Effector memory CD4-positive, alpha-beta T cell (primary cell): ENCODE measurements at places on chromosomes 11 and 22.

GRCh38 chr11:45646275-45646927 is 19.0 kb downstream of the CHST1 start:
- no peak for DNase-seq

GRCh38 chr11:130674686-130675308 is 226.4 kb downstream of the ADAMTS15 start:
- DNase-seq: no peak

- no peak for DNase-seq
Measured at GRCh38 chr11:1782031-1782590, 18.4 kb upstream of the CTSD start.

DNA sequence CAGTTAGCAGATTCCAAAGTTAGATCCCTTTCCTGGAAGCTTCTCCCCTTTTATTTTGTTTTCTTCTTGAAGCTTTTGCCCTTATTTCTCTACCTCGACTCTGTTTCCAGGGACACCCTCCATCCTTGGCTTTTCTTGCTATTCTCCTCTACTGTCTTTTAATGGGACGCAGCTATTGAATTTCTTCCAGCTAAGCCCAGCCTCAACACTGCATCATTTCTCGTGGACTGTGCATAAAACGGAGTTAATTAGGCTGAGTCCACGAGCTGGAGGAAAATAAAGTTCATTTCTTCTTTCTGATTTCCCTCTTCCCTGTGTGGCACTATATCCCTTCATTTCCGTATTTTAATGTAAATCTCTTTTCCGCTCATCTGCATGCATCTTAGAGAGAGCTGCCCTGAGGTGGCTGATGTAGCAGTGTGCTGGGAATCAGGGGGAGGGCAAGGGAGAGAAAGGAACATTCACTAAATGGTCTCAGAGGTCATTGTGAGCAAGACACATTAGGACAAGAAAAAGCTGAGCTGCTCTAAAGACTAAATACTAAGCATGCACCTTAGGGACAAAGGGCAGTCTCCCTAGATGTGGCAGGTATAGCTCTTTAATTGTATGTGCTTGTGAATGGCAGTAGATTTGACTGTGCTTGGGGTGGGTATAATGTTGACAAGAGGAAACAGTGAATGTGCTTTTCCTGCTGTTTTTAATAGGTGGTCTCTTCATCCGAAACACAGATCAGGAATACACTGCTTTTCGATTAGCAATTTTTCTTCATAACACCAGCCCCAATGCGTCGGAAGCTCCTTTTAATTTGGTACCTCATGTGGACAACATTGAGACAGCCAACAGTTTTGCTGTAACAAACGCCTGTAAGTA is 1.9 kb downstream of the GRIA4 start:
- DNase-seq: no peak

GRCh38 chr11:9850224-9850895 is 186.5 kb downstream of the SWAP70 start:
- DNase-seq: no peak

DNA sequence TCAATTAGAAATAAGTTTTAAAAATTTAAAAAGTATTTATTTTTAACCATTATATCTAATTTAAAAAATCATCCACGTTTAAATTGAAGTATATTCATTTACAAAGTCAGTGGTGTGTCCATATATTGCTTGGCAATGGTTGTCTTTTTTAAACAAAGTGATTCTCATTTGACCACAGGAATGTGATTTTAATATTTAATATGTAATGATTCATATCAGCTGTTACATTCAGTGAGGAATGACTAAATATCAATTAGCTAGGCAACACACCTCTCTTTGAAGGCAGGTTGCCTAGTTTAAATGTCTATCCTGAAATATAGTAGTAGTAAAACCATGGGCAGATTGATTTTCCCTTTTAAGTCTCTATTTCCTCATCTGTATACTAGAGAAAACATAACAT is 392.2 kb upstream of the CCDC179 start:
- no peak for DNase-seq

DNA sequence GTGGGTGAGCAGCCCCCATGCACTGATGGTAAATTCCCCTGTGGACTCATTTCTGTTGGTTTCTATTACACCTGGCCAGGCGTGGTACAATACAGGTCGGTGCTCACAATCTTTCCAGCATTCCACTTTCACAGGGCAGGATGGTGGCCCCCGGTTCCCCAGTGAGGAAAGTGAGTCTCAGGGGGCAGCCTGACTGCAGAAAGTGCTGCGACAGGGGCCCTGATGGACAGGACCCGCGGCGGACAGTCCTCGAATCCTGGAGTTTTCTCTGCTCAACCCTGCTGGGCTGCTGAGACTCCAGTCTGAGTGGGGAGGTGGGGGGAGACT is 3.1 kb upstream of the PGGHG start:
- DNase-seq: no peak

- no peak for DNase-seq
Measured at GRCh38 chr22:36373258-36373579, 14.5 kb downstream of the MYH9 start.

GRCh38 chr11:75867778-75868374 is 52.9 kb downstream of the UVRAG start:
- DNase-seq: peak; percentile 27

- no peak for DNase-seq
Measured at GRCh38 chr11:126265811-126266210, 2.9 kb downstream of the SRPRA start.

- DNase-seq: no peak
Measured at GRCh38 chr11:47148903-47149531, 27.7 kb downstream of the ARFGAP2 start.

GRCh38 chr11:61853698-61854169 is 25.6 kb downstream of the FADS2 start:
- DNase-seq: no peak

DNA sequence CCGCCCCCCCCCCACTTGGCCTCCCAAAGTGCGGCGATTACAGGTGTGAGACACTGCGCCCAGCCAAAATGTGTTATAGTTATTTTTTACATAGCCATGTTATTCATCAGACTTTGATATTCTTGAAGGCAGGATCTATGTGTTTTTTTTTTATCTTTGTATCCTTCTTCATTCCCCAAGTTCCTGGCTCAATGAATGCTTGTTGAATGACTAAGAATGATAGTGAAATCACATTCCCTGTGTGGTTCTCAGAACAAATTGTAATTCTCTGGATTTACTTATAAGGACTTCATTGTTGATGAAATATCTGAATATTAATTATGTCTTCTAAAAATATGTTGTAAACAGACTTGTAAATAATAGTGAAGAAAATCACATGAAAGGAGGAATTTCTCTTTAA is 33.5 kb downstream of the MMP7 start:
- DNase-seq: no peak

DNA sequence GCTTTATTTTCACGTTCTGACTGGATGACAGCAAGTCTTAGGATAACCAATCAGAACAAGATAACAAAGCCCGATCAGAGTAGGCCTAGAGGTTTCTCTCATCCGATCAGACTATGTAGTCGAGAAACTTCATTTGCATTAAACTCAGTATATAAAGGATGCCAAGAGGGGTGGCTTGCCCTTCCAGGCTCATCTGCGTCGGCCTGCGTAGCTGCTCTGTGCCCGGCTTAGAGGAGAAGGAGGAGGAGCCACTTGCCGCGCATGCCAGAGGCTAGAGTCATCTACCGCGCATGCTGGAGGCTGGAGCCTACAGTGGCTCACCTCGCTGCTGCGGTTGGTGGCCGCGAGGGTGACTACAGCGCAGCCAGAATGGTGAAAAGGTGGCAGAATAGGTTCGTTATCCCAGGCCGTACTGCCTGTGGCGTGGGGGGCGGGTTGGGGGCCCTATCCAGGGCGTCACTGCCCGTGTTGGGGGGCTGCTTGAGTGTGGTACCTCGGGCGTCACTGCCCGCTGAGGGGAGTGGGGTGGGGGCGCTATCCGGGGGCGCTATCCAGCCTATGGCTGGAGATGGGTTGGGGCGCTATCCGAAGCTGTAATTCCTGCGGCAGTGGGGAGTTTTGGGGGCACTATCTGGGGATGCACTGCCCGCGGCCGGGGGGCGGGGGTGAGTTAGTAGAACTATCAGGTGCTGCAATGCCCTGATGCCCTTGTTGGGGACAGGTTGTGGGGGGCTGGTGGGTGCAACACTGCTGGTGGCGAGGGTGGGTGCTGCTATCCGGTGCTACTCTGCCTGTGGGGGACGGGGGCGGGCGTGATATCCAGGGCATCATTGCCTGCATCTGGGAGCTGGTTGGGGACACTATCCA is at the start of gene RFPL2:
TSS of gene RFPL2 (minus strand) at position 218 of the 867 bp plus-strand sequence. CDS start 2,622 bp downstream, outside the sequence.
- DNase-seq: no peak

- no peak for DNase-seq
Measured at GRCh38 chr11:132245403-132246385, 875.3 kb downstream of the NTM start.
